ENCODE measurements at places on chromosomes 4 and X. TPM values are rescaled to one million over a fixed set of nuclear protein-coding genes. Genes with fewer than 3 reads are reported as not detected.
A peak's percentile ranks its signal among the peaks of the same experiment; 100 is the strongest.

VCX3B gene
- not detected for total RNA-seq

CD40LG gene
- total RNA-seq = 121 TPM

AGTR2 gene
- total RNA-seq = not detected

CABS1 gene
- total RNA-seq = not detected

LRCH2 gene
- not detected for total RNA-seq

ITIH6 gene
- not detected for total RNA-seq

DNA sequence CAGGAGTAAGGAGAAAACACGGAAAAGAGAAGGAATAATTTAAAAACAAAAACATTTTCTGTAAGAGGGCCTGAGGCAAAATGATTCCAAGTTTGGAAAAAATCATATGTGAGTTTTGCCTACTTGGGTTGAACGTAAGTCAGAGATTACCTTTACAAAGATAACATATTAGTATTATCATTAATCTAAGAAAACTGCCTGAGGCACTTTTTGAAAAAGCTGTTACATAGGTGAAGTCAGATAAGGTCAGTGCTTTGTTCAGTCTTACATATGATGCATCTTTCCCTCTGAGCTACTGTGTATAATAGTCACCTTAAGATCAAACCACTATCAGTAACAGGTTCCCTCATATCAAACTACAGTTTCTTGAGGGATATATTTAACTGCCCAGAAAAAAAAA, 287.2 kb downstream of the TMA16 start:
- DNase-seq = no peak

DNA sequence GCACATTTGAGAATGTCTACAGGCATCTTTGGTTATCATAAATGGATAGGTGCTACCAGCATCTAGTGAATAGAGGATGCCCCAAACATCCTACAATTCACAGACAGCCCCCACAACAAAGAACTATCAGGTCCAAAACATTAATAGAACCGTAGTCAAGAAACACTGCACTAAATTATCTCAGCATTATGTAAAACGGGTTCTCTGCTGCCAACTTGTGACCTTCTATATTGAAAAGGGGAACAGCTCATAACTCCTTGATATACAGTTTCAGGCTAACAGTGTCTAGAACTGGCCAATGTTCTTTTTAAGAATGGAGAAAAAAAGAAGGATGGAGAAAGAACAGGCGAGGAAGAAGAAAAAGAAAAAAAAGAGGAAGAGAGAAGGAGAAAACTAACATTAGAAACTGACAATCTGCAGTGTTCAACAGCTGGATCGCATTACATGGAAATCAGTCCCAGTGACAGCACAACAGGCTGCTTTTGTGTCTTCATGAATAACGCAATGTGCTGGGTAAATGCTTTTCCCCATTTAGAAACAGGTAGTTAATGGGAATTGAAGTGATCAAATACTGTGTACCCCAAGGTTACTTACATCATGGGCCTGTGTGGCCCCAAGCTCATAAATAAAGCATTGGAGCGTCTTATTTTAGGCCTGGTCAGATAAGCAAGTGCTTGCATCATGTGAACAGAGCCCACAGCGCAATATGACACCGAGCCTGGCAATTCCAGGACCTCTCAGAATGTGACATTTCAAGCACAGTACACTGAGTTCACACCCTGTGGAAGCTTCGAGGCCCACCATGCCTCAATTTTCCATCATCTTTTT, 339.5 kb downstream of the DHX15 start:
- no peak for DNase-seq

DNA sequence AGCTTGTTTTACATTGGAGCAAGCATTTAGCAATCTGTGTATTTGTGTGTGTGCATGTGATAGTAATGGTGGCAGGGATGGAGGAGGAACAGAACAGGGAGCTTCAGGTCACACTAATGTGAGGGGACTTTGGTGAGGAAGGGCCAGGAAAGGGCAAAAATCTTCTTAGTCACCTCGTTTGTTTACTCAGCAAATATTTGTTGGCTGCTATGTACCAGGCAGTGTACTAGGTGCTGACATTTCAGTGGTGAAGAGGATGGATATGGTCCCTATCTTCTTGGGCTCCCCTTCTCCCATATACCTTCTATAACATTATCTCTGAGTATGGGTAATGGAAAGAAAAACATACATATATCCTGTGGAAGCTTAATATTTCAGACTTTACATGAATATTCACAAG, 48.5 kb upstream of the HDAC8 start:
- DNase-seq = no peak

DNA sequence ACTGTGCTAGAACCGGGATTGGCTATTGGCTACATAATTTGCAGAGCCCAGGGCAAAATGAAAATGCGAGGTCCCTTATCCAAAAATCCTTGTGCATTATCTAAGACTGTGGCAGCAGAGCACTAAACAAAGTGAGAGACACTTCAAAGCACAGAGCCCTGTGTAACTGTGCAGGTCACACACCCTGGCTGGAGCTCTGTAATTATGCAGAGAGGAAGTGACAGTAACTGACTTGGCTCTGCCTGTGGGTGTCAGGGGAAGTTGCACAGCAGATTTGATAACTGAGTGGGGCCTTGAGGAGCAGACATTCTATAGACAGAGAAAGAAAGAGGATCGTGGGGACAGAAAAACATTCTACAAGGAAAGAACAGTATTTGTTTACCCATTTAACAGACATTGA, 173.5 kb upstream of the FMR1 start:
- DNase-seq = peak; percentile 8

- DNase-seq = peak; percentile 75
These were observed at the start of the genes CEP44 and FBXO8 for GRCh38 chr4:174283507-174284471. CEP44 (plus strand) TSS chr4:174283911; CDS start chr4:174299122, 15,211 bp downstream. FBXO8 (minus strand) TSS chr4:174283667; CDS start chr4:174263092, 20,575 bp downstream.

- DNase-seq = no peak
These were observed 27.3 kb downstream of the RAP2C start for GRCh38 chrX:132191938-132192337.

DNA sequence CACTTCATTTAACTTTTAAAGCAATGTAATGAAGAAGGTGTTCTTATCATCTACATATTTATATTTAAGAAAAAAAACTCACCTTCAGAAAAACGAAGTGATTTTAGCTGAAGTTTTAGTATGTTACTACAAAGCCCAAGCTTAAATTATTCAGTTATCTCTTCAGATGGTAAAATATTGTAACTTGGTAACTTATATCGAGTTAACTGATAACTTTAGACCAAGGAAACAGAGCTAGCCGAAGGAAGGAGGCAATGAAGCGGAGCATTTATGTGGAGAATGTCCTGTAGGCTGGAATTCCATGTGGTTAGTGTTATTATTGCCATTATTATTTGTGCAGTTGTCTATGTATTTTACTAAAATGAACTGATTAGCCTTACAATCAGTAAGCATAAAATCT, 1102.1 kb upstream of the LCORL start:
- DNase-seq = no peak

DNA sequence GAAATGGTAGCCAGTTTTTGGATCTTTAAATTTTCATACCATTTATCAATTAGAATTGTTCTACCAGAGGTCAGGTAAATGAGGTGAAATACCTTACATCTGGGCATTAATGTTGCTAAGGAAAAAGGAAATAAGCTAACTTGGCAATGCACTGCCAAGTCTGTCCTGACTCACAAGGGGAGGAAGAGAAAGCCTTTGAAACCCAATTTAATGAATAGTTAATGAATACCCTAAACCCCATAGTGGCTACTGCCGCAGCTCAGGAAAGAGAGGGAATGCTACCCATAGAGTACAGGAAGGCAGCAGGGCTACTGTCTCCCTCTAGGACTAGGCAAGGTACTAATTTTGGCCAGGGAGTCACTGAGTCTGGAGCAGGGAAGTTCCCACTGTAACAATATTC, 16.8 kb upstream of the DHX15 start:
- DNase-seq = no peak

- DNase-seq = no peak
These were observed 62.6 kb downstream of the DGKK start for GRCh38 chrX:50407976-50408375.

GRCh38 chr4:150078579-150079080, 385 bp downstream of the DCLK2 start:
- peak; percentile 6 for DNase-seq

DNA sequence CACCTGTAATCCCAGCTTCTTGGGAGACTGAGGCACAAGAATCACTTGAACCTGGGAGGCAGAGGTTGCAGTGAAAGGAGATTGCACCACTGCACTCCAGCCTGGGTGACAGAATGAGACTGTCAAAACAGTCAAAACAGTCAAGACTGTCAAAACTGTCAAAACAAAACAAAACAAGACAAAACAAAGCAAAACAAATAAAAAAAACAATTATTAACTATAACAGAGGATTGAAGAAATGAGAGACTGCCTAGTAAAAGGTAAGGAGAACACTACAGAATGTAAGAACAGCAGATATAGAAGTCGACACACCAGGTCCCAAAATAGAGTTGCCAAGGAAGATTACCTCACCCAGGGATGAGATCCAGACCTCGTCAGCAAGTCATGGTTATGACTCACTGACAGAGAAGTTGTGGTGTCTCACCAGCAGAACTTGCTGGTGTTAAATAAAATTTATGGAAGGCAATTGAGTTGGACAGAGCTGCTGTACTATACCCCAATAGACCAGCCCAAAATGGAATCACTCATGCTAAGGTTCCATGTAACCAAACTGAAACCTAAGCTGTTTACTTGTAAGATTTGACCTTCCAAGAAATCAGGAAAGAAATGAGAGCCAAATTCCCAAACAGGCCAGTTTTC, 32.1 kb upstream of the GK start:
- no peak for DNase-seq

GRCh38 chr4:30753316-30753715, 33.1 kb downstream of the PCDH7 start:
- no peak for DNase-seq

GRCh38 chrX:30607155-30607554, 29.6 kb upstream of the TASL start:
- DNase-seq = no peak

DNA sequence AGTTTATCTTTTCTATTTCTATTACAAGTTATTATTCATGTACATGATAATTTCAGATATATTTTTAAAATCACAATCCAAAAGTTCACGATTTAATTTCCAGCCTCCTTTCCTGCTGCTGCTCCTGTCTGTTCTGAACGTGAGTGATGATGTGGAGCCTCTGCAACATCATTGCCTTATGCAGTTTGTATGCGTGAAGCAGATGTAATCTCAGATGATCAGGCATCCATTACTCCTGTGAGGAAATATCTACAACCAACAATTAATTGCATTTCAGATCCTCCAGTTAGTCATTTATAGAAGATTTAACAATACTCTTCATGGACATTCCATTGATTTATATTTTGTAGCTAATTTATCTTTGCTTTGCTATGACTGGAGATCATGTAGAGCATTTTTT, 668.7 kb upstream of the EPHA5 start:
- DNase-seq = no peak

Measured in activated naive CD4-positive, alpha-beta T cell treated with anti-CD3 and anti-CD28 coated beads for 36 hours (primary cell).